ENCODE measurements at places on chromosomes 12 and 14.

- peak; percentile 20 for DNase-seq
Measured at GRCh38 chr14:24806061-24806678, 172.2 kb upstream of the GZMB start.

DNA sequence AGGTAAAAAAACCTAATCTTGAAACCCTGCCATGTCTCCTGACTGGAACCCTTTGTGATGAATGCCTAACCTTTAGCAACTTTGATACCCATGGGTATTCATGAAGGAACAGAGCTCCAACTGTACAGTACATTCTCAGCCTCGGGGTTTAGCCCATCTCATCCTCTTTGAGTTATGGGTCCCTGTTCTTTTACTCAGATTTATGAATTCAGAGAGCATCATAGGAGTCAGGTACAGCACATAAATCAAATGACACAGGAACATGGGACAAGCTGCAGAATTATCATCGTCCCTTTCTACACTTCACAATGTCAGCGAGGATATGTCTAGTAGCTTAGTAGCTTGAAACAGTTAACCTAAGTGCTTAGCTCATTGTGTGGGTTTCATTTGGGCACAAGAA, 527.4 kb downstream of the NOVA1 start:
- DNase-seq: no peak

- DNase-seq: peak; percentile 72
Measured at GRCh38 chr12:630656-631632, 32.3 kb downstream of the NINJ2 start.

DNA sequence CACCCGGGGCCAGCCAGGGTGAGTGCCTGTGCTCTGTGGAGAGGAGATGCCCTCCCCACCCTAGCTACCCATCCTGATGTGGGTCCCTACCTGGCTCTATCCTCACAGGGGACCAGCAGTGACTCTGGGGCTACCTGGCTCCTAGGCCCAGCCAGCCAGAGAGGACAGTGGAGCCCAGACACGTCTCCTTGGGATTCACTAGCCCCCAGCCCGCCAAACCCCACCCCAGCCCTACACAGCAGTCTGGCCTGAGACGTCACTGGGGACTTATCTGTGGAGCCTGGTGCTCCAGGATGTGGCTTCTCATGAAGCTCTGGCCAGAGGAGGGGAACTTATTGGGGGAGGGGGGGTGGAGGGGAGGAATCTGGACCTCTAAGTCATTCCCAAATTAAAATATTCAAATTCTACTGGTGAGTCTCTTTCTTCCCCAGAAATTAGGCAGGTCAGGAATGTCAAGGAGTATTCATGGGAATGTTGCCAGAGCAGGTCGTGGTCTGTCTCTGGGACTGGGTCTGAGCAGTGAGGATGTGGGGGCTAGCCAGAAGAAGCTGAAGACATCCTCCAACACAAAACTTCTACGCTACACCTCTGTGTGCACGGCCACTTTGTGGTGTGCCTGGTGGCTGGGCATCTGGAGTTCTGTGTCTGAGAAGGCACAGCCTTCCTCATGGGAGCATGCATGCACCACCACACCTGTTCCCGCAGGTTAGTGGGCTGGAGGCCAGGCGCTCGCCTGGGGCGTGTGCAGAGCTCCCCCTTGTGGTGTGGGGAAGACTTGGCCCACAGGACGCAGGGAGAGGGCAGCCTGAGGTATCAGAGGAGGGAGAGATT, 2.7 kb downstream of the CMTM5 start:
- peak; percentile 71 for DNase-seq

DNA sequence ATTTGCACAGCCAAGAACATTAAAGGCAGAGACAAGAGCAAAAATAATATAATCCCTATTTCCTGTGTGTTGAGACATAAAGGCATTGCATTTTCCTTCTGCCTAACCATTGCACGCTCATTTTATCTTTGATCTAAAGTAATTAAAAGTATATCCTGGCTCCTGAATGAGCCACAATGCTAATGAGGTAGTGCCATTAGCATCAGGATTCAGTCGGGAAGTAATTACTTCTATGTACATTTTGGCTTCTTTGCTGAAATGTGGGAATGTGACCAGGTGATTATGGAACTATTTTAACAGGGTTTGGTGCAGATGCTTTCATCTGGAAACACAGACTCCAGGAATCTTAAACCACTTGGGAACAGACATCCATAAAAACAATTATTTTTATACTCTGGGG, 77.4 kb downstream of the TMTC1 start:
- no peak for DNase-seq

- DNase-seq: no peak
Measured at GRCh38 chr12:19045426-19045825, 84.1 kb upstream of the PLEKHA5 start.

GRCh38 chr14:67514650-67515385, 18.3 kb upstream of the PLEKHH1 start:
- DNase-seq: peak; percentile 56

DNA sequence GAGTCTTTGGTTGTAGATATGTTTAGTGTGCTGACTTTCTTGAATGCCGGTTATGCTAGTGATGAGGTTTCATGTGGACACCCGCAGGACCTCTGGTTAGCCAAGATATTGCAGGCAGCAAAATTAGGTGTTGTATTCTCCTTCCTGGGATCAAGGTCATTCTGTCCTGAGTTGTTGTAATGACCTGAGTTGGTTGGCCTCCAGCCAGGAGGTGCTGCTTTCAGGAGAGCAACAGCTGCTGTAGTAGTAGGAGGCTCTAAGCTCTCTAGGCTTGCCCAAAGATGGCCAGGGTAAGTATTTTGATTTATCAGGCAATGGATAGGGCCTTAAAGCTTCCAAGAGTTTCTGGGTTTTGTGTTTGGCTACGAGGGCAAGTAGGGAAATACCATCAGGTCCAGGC, 56.0 kb upstream of the BDKRB2 start:
- no peak for DNase-seq

DNA sequence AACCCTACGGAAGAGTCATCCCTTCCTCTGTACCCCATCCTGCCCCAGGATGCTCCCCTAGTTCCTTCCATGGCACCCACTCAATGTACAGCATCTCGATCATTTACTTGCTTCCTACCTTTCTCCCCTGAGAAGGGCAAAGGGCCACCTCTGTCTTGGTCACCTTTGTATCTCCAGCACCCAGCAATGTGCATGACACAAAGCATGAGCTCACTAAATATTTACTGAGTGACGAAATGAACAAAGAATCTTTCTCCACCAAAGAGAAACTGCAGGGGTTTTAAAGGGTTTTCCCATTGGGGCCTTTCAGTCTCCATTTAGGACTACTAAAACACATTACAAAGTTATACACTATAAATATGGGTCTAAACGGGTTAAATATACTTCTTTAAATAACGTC, 30.6 kb downstream of the ATG14 start:
- no peak for DNase-seq

DNA sequence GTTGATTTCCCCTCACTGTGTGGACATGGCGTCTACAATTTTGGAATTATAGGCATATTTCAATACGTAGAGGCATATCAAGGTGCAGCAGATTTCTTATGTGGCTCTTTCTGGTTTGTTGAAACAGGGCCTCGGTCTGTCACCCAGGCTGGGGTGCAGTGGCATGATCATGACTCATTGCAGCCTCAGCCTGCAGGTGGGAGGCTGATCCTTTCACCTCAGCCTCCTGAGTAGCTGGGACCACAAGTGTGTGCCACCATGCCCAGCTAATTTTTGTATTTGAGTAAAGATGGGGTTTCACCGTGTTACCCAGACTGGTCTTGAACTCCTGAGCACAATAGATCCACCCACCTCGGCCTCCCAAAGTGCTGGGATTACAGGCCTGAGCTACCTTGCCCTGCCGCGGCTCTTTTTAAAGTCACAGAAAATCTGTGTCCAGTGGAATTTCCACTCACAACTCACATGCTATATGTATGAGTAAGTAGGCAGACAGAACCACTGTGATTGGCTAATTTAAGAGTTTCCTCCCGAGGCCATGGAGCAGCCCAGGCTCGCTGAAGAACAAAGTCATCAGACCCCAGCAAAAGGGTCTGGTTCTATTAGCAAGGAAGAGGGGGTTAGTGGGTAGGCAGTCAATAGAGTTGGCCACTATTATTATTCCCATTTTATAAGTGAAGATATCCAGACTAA, 9.1 kb downstream of the GNG2 start:
- peak; percentile 70 for DNase-seq

GRCh38 chr12:6688543-6688998, 604 bp downstream of the ZNF384 start:
- no peak for DNase-seq

Measured in CD4-positive, alpha-beta T cell treated with Interleukin-12 subunit alpha and Interleukin-12 subunit beta, for 1 hour (primary cell).